Astrocyte of the spinal cord (primary cell): ENCODE measurements at places on chromosomes 13 and 19.

DNA sequence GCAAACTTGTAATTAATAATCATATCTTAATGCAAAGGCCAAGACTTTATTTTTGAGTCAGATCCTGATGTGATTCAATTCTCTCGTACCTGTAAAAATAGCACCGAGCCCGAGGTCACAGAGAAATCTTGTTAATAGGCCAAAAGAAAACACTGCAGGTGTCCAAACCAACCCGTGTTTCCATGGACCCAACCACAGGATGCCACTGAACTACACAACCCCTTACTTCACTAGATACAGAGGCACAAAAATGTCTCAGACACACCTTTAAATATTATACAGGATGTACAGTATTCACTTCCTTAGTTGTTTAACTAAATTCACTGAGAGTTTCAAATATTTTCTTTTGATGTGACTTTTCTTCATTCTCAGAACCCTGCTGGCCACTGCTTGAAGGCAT is 530.9 kb downstream of the MYO16 start:
- DNase-seq: no peak

DNA sequence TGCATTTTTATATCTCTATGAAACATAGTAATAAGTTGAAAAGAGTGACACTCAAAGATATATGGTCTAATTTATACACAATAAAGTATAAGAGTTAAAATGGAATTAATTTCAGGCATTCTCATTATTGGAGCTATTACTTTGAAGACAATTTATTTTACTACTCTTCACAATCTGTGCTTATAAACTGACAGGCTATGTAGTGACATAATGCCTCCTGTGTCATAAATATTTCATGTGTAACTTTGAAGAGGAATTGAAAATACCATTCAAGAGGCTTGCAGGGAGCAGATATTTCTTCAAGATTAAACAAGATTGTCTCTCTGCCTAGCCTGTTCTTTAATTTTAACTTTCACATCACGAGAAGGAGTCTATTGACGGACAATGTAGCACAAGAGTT is 1881.5 kb upstream of the PCDH20 start:
- DNase-seq: no peak

DNA sequence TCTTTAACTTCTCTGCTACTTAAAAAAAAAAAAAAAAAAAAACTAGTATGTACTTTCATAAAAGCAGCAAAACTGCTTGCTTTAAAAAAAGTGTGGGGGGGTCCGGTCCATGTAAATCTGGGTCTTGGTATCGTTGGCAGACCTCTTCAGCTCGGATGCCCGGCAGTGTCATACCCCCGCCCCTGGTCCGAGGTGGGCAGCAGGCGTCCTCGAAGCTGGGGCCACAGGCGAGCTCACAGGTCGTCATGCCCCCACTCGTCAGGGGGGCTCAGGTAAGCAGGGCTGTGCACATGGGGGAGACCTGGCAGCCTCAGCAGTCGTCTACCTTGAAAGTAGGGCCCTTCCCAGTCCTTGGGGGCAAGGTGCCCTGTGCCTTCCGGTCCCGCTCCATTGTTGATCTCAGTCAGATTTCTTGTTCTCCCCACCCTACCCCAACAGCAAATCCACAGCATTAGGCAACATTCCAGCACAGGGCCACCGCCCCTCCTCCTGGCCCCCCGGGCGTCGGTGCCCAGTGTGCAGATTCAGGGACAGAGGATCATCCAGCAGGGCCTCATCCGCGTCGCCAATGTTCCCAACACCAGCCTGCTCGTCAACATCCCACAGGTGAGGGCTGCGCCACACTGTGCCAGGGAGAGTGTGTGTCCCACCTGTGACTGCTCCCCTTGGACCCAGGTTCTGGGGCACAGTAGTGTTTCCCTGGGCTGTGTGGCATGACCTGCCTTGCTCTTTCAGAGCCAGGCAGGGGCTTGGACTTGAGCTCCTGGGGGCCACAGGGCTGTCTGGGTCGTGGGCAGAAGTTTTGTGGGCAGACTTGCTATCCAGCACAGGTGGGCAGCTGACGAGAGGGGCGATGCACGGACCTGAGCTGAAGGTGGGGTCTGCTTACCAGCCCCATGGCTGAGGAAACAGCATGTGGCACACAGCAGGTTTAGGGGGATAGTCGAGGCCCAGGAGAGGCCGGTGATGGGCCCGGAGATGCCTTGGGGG is 19.4 kb downstream of the TSSK6 start:
- no peak for DNase-seq

DNA sequence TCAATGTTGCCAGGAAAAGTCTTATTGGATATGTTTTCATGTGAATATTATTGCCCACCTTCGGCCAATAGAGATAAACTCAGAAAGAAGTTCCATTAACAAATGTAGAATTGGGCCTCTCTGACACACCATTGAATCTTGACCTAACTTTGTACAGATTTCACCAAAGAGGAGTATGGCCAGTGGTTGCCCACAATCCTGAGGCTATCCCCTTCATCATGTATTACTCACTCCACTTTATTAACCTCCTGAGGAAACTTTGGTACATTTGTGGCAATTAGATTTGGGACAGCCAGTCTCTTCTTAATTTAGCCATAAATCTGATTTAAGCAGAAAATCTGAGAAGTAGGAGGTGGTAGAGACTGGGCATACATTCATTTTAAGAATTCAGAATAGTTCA is 53.3 kb upstream of the POSTN start:
- DNase-seq: no peak

- DNase-seq: no peak
Measured at GRCh38 chr13:52711286-52711685, 28.3 kb downstream of the CNMD start.

GRCh38 chr19:31232871-31233270 is 116.4 kb downstream of the TSHZ3 start:
- peak; percentile 94 for DNase-seq
